Adrenal gland (tissue), 19 donors: ENCODE measurements at places on chromosomes 6 and 20. TPM values are rescaled to one million over a fixed set of nuclear protein-coding genes. Genes with fewer than 3 reads are reported as not detected.

- no peak for DNase-seq
Measured at GRCh38 chr6:88804701-88805100, 158.7 kb downstream of the RNGTT start.

GRCh38 chr6:31870385-31870921 is 7.8 kb upstream of the NEU1 start:
- DNase-seq, result peak; percentile 80

AURKA gene
- 3.2 TPM for total RNA-seq

DNA sequence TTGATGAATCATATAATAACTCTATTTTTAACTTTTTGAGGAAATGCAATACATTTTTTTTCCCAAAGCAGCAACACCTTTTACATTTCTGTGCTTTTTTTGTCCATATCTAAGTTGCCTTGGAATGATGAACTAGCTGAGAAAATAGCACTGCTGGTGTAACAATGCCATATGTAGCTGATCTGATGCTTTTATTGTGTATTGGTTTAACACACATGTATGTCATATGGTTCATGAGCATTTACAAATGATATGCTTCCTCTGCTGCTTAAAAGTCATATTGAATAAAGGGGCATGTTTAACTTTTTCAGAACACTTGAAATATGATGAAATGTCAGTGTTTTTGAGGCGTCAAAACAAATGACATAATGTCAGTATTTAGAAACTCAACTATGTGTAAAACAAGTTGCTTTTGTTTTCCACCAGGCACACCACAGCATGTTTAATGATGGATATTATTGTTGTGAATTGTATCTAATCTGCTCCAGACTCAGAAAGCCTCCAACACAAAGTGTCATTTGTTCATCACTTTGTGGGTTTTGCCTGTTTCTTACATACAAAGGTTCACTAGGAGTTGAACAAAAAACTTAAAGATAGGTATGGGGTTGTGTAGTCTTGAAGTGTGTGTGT is 775.8 kb upstream of the FLRT3 start:
- DNase-seq, result no peak
